ENCODE measurements at places on chromosomes 2 and 18.
A peak's percentile ranks its signal among the peaks of the same experiment; 100 is the strongest.

GRCh38 chr2:101596333-101596732 lies 101.2 kb upstream of the MAP4K4 start:
- DNase-seq = no peak

DNA sequence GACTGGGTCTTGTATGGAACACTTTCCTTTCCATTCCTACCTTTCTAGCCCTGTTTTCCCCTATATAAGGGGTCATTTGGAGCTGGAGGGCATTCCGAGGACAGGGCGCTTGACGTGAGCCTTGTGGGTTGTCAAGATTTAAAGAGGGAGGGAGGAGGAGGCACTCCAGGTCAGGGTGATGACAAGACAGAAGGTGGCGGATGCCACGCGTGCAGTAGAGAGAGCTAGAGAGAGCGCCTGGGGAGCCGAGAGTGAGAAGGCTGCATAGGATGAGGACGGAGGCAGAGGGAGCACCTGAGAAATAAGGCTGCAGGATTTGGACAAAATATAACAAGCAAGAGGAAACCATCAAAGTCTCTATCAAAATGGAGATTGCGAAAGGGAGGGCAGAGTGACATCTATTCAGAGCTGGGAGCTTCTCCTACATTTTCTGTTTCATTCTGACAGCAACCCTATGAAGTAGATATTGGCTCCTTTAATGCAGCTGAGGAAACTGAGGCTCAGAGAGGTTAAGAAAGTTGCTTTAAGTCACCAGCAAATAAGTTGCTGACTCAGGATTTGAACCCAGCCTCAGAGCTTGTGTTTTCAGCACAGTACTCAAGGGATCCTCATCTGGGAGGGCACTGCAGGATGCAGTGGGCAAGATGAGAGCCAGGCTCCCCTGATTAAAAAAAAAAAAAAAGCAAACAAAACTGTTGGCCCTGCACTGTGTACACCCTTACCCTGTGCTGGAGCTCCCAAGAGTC lies 124.2 kb downstream of the MRO start:
- no peak for DNase-seq

DNA sequence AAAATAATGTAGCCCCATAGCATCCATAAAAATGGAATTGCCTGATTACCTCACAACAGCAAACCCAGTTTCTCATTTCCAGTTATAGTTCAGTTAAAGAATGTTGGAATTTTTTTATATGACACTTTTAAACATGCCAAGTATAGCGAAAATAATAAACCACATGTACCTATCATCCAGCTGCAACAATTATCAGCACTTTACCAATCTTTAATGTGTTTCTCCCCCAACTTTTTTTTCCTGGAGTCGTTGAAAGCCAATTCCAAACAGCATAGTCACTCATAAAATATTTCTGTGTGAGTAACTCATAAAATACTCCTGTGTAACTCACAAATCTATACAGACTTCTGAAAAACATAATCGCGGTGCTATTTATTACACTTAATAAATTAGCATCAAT lies 38.1 kb downstream of the SMAD4 start:
- DNase-seq = no peak

DNA sequence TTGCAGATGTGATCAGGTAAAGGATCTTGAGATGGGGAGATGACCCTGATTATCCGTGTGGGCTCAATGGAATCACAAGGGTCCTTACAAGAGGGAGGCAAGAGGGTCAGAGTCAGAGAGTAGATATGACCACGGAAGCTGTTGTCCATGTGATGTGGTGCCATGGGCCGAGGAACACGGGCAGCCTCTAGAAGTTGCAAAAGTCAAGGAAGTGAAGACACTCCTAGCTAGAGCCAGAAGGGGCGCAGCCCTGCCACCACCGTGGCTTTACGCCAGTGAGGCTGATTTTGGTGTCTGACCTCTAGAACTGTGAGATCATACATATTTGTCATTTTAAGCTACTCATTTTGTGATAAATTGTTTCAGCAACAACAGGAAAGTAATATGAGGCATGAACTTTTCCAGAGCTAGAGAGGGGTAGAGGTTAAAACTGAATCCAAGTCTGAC lies 114.4 kb downstream of the CAPN13 start:
- no peak for DNase-seq

- peak; percentile 27 for DNase-seq
Observed at GRCh38 chr18:68735483-68736343, 20.8 kb upstream of the TMX3 start.

DNA sequence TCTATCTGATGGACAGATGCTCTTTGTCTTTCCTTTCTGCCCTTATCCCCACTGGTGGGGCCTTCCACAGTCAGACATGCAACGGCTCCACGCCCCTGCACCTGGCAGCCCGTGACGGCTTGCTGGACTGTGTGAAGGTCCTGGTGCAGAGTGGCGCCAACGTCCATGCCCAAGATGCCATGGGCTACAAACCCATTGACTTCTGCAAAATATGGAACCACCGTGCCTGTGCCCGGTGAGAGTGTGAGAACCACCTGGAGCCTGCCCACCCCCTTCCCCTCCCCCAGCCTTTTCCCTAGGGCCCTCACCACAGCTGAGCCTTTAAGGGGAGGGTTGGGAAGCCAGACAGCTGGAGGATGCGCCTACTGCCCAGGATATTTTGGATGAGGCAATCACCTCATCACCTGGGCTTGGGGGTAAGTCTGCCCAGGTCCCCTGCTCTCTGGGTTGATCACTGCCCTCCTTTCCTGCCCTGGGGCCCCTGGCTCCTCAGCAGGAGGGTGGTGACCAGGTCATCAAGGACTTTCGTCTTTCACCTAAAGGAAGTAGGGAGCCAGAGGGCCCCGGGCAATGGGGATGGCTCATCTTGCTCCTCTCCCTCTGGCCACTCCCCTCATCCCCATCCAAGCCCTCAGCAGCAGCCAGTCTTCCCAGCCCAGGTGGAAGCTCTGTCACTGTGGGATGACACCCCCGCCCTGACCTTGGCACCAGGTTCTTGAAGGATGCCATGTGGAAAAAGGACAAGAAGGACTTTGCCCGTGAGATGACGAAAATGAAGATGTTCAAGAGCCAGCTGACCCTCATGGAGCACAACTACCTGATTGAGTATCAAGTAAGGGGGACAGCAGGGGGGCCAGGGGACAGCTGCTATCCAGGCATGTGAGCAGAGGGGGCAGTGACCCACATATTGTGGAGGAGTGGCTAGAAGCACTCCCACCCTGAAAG lies 3.7 kb downstream of the ANKRD53 start:
- no peak for DNase-seq

GRCh38 chr2:145688156-145688555 lies 1168.2 kb upstream of the ZEB2 start:
- DNase-seq = no peak

- no peak for DNase-seq
Observed at GRCh38 chr2:62398356-62398755, 107.6 kb downstream of the TMEM17 start.

DNA sequence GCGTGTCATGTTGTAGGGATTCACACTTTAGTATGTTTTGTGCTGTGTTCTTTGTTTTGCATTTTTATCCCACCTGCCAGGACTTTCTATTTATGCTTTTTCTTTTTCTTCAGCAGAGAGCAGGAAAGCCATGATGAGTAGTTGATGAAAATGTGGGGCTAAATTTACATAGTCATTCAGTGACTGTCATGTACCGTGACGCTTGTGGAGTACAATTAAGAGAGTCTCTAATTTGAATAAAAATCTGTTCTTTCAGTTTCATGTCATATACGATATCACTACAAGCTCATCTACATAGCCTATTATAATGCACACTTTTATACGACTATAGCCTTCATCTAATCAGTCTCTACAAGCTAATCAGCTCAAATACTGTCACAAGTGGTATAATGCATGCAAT lies 112.7 kb upstream of the SPATS2L start:
- no peak for DNase-seq

DNA sequence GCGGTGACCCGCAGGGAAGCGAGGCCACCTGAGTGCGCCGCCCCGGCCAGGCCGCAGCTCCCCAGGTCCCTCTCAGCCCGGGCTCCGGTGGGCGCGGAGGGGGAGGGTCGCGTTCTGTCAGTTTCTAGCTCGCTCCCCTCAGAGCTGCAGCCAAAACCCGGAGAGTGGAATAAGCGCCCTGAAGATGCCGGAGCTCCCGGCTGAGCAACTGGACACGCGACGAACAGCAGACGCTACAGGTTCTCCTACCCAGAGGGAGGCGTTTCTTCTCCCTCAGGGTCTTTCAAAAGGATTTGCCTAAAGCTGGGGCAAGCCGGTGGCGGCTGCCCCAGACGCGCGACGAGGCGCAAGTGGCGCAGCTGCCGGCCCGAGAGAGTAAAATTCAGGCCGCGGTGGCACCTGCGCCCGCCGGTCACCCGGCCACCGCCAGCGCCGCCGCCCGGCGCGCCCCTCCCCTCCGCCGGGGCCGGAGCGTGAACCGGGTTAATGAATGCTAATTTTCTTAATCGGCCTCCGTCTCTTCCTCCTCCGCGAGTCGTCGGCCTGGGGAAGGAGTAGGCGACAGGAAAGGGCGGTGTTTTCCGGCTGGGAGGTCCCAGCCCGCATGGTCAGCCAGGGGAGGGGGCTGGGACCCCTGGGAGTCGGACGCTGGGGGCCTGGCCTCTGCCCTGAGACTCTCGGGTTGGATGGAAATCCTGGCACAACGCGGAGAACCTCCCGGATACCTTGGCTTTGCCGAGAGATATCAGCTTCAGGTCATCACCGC lies 845 bp upstream of the CDC42EP3 start:
- DNase-seq = peak; percentile 94

GRCh38 chr2:147980940-147981528 lies 39.5 kb downstream of the ORC4 start:
- no peak for DNase-seq

DNA sequence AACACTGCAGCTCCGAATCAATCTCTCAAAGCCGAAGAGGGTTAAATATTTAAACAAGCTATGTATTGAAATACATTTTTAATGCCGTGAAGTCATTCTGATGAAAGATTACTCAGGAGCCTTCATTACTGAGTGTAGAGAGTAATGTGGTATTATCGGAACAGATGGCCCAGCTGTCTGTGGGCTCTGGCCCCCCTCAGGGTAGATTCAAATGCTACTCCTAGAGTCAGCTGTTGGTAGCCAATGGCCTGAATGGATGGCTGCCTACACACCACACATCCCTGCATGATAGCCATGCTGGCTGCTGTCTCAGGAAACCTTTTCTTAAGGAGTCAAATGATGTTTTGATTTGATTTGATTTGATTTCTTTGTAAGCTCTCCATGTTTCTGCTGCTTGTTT lies 732.3 kb upstream of the CELF4 start:
- no peak for DNase-seq

DNA sequence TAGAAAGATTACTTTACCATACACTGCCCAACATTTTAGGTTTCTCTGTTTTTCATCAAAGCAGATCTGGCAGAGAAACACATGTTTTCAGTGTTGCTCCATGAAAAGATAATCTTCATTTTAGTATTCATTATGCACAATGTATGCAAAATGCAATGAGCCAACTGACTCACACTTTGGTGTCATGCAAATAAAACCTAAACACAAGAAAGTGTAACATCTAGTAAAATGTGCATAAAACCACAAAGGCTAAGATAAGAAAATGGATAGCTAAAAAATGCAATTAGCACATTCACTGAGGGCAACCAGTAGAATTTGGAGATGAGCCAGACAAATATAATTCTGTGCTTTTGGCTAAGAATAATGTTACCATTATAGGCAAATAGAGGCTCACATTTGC lies 203.5 kb upstream of the UBE2E3 start:
- no peak for DNase-seq

DNA sequence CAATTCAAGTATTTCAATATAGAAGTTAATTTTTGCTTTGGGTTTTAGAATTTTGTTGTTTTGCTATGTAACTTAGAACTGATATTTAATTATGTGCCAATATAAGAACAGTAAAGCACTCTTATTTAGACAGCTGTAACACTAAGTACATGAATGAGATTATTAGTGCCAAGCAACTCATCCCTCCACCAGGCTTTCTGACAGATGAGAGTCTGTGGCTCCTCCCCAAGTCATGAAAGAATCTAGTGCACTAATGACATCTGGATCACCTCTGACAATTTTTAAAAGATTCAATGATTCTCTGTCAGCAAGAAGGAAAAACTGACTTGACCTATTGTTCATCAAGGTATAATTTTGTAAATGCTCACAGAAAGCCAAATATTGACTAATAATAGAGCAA lies 67.8 kb downstream of the TMEFF2 start:
- no peak for DNase-seq

GRCh38 chr18:62452280-62452831 lies 70.5 kb upstream of the ZCCHC2 start:
- DNase-seq = no peak

- DNase-seq = no peak
Observed at GRCh38 chr2:25304826-25305596, 36.7 kb downstream of the DNMT3A start.

DNA sequence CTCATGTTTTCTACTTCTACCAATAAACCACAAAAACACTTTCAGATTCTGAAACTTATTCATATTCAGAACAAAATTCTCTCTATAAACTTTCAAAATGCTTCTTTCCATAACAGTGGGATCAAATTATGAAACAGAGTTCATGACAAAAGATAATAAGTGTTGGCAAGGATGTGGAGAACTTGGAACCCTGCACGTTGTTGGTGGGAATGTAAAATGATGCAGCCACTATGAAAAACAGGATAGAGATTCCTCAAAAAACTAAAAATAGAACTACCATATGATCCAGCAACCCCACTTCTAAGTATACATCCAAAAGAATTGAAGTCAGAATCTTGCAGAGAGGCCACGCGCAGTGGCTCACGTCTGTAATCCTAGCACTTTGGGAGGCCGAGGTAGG lies 45.4 kb downstream of the GEMIN6 start:
- no peak for DNase-seq

DNA sequence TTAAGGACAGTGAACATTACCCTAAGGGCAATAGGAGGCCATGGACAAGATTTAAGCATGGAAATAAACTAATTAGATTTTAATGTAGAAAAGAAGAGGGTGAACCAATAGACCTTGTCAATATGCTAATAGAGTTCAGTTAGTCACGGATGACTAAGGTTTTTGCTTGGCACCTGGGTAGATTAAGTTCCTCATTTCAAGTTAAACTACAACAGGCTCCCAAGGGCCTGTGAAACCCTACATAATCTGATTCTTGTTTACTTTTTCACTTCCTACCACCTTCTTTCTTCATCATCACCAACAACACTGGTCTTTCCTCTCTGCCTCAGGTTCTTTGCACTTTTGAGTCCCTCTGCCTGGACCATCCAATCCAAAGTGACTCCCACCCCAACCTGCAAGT lies 14.8 kb downstream of the SP110 start:
- DNase-seq = no peak

DNA sequence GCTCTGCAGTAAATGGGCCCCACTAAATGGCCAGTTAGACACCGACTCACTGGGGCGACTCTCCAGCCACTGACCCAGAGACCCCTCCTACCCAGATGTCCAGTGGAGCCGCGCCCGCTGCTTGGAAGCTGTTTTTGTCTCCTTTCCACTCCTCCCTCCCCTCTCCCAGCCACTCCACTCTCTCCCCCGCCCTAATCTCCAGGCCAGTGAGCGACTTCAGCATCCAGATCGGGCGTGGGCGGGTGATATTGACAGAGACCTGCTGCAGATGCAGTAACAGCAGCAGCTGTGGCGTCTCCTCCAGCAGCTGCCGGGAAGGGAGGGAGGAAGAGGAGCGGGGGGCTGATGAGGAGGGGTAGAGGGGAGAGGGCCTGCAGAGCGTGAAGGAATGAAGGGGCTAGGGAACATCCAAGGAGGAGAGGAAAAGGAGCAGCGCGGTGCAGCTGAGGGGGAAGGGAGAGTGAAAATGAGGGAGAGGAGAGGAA lies at the start of gene SCN7A:
SCN7A (minus strand) TSS at position 110 of the 485 bp plus-strand sequence. CDS start 16,553 bp downstream, outside the sequence.
- DNase-seq = no peak
